CD4-positive, alpha-beta T cell treated with Interferon gamma for 1 hour (primary cell): ENCODE measurements at places on chromosomes 6 and 20.

DNA sequence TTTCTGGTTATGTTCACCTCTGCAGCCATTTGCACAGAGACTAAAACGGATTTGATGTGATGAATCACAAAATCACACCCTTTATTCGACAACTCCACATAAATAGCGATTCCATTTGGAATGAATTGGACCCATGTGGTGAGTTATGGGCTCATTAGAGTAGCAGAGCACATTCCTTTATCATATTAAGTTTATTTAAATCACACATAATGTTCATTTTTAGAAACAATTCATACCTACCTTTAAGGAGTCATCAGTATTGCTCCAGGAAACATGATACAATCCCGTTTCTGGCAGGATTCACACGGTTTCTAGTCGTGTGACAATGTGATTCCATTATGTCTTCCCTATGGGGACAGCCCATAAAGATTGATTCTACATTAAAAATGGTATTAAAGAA, 303.5 kb downstream of the CDH4 start:
- DNase-seq = no peak

GRCh38 chr6:149567945-149568585, 1.9 kb downstream of the GINM1 start:
- no peak for DNase-seq

GRCh38 chr6:78618970-78619369, 248.4 kb upstream of the IRAK1BP1 start:
- DNase-seq = no peak

- no peak for DNase-seq
Measured at GRCh38 chr20:23881371-23881770, 1.8 kb upstream of the CST5 start.

- no peak for DNase-seq
Measured at GRCh38 chr6:16045238-16045637, 83.6 kb upstream of the MYLIP start.

GRCh38 chr20:36950414-36951197, 902 bp downstream of the SAMHD1 start:
- DNase-seq = peak; percentile 48
